ENCODE measurements at places on chromosomes 12 and 14.

- DNase-seq: no peak
Observed at GRCh38 chr12:49972129-49972528, 618 bp upstream of the AQP6 start.

GRCh38 chr12:18424857-18425256 lies 163.5 kb downstream of the PIK3C2G start:
- no peak for DNase-seq

DNA sequence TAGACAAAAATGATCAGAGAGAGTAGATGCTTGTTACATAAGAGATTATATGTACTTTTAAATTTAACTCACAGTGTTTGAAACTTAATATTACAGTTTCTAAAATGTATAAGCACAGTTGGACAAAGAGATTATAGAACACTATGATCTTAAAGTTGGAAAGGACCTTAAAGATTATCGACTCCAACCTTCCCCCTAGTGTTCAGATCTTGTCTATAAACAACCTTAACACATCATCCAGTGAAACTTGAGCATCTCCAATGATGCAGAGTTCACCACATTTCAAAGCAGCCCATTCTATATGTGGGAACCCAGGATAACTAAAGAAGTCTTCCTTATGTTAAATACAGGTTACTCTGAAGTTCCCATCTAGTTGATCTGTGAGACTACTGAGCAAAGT lies 480.8 kb downstream of the RMST start:
- no peak for DNase-seq

DNA sequence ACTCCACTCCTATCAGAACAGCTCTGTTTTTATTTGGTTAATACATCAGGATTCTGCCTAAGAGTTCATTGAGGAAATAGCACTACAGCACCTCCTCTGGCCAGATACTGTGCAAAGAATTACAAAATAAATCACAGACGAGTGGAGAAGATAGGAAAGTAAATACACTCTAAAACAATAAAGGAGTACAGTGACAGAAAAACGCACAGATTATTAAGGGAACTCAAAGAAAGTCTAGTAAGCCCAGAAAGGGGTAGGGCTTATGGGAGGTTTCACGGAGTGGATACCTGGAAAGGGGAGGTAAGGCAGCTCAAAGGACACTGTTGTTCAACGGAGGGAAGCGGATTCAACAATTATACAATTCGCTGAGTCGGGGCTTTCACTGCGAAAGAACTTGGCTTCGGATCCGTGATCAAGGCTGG lies 5.5 kb downstream of the OR10AD1 start:
- no peak for DNase-seq

DNA sequence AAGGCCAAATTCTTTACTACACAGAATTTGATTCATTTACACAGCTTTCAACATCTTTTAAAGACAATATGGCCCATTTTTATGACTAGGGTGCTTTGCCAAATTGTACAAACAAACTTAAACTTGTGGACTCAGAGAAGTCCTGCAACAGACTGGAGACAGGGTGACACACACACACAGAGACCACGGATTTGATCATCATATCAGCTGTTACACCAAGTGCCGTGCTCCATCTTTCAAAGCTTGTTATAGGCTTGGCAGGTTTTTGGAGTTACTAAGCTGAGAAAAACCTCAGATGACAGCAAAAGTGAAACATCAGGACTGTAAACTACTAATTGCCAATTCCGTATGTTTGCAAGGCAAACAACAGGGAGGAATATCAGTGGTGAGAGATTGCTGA lies 811.7 kb downstream of the GALC start:
- DNase-seq: no peak

- DNase-seq: no peak
Observed at GRCh38 chr12:56348776-56349175, 10.1 kb downstream of the IL23A start.

- no peak for DNase-seq
Observed at GRCh38 chr14:102926104-102926503, 3.6 kb downstream of the AMN start.

DNA sequence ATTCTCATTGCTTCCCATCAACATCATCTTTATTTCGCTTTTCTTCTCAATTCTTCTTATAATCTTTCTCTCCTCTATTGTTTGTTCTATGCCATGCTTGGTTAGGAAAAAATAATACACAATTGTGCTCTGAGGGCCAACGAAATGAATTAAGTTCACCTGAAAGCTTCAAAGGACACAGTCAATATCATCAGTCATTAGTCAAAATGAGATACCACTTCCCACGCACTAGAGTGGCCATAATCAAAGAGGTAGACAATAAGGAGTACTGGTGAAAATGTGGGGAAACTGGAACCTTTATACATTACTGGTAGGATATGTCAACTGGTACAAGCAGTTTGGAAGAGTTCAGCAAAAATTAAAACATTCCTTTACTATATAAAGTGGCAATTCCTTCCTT lies 91.5 kb downstream of the TMTC1 start:
- no peak for DNase-seq

GRCh38 chr12:131222329-131223139 lies 268.8 kb downstream of the ADGRD1 start:
- no peak for DNase-seq

DNA sequence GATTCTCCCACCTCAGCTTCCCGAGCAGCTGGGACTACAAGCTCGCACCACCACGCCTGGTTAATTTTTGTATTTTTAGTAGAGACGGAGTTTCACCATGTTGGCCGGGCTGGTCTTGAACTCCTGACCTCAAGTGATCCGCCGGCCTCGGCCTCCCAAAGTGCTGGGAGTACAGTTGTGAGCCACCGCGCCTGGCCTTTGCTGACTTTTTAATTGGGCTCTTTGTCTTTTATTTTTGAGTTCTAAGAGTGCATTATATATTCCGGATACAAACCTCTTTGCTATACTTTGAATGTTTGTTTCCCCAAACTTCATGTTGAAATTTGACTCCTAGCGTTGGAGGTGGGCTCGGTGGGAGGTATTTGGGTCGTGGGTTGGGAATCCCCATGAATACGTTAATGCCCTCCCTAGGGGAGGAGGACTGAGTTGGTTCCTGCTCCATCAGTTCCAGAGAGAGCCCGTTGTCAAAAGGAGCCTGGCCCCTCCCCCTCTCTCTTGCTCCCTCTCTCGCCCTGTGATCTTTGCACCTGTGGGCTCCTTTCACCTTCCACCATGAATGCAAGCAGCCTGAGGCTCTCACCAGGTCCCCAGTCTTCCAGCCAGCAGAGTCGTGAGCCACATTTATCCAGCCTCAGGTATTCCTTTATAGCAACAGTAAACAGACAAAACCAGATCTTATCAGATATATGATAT lies 103.2 kb upstream of the EVL start:
- no peak for DNase-seq

- DNase-seq: no peak
Observed at GRCh38 chr12:60981473-60981872, 1278.7 kb upstream of the USP15 start.

DNA sequence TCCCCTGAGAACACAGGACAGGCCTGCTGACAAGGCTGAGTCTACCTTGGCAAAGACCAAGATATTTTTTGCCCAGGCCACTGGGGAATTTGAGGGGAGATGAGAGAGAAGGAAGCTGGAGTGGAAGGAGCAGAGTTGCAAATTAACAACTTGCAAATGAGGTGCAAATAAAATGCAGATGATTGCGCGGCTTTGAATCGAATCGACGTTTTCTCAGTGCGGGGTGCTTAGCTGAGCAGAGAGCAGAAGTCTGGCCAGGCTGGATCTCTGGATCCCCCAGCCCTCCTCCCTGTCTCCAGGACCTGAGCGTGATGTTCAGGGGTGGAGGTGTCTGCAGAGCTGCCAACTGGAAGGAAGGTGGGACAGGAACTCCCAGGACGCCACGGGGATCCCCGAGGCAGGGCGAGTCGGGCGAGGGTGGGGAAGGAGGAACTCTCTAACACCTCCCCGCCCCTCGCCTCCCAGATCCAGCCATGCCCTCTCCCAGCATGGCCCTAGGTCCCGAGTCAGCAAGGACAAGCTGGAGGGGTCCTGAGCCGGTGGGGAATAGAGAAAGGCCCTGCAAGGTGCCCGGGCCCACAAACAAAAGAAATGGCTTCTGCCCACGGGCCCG lies 527 bp upstream of the CARMIL3 start:
- DNase-seq: no peak

- no peak for DNase-seq
Observed at GRCh38 chr14:81172353-81172752, 48.4 kb downstream of the GTF2A1 start.

DNA sequence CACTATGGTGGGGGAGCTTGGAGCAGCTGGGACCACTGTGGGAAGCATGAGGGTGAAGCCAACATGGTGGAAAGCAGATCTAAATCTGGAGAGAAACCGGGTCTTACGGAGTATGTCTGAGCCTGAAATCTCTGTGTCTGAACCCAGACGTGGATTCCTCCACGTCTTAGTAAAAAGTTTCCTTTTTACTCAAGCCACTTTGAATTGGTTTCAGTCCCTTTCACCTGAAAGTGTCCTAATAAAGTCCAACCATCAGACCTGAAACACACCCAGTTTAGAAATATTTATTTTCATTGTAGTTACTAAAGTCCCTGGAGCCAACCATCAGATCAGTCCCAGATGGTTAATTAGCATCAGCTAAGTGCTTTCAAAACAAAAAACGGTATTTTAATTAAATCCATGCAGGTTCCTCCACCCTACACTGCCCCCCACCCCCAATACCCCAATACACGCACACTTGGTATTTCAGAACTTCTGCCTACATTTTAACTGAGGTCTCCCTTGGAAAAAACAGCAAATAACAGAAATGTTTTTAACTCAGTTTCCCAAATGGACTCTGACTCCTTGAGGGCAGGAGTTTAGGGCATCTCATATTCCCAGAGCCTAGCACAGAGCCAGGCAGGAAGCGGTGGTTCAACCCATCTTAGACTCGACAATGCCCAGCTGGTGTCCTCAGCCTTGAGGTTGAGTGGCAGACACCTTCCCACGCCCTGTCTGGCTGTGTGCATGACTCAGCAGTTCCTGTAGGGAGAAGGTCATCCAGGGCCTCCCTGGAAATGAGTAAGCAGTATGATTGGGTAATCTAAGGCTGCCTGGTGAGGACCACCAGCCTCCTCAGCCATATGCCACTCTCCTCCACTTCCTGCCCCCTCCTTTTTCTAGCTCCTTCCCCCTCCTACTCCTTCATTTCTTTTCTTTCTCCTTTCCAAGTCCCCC lies 175.8 kb downstream of the TTC8 start:
- DNase-seq: no peak

DNA sequence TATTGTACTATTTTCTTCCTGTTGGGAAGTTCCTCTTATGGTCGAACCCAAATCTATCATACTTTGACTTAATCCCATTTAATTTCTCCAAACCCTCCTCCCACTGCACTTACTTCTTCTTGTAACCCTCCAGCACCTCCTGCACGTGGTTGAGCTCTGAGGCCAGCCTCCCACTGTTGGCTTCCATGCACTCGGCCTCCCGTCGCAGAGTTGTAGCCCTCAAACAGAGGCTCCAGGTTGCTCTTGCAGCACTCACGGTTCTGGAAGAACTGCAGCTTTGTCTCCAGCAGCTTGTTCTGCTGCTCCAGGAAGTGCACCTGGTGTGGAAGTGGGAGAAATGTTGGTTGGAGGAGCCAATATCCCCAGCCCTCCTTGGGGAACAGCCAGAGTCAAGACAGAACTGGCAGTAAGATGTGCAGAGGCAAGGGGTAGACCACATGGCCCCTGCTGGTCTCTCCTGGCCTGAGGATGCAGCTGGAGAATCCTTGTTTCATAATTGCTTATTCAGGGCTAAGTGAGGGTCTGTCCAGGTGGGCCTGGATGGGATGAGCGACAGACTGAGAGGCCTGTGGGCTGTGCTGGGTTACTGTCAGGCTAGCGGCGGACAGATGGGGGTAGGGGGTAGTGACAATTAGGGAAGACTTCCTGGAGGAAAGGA lies 18.4 kb upstream of the KRT86 start:
- DNase-seq: no peak

DNA sequence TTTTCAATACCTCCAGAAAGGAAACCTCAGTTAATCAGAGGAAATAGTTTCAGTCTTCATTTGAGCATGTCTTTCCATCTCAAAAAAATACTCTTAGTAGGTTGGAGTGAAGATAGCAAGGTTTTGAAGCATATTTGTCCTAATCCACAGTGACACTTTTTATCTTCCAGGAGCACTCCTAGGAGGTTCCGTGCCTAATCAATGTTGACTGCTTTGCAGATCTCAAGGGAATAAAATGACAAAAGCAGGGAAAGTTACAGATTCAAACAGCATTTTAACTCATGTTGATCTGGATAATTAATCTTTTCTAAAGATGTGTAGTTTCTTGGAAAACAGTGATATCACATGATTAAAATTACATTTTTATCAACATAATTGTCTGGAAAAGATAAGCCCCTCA lies 213.9 kb downstream of the ANO6 start:
- no peak for DNase-seq

DNA sequence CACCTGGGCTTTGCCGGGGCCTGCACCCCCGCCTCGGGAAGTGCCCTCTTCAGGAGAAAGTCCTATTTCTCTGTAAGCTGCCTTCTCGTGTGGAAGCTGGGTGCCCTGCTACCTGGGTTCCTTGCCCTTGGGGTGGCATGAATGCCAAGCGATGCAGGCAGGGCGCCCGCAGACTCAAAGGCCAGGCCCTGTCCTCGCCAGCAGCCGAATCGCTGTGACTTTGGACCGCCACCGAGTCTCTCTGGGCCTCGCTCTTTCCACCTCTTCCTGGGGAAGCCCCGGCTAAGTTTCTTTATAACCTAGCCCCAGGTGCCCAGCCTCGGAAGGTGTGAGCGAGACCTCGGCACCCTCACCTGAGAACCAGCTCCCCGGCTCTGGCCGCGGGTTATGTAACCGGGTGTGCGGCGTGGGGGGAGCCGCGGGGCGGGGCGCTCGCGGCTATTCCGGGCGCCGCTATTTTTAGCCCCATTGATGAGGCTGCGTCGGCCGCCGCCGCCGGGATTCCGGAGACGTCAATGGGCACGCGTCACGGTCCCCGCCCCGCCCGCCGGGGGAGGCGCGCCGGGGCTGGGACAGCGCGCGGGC lies 14.6 kb upstream of the NR4A1 start:
- DNase-seq: peak; percentile 83

DNA sequence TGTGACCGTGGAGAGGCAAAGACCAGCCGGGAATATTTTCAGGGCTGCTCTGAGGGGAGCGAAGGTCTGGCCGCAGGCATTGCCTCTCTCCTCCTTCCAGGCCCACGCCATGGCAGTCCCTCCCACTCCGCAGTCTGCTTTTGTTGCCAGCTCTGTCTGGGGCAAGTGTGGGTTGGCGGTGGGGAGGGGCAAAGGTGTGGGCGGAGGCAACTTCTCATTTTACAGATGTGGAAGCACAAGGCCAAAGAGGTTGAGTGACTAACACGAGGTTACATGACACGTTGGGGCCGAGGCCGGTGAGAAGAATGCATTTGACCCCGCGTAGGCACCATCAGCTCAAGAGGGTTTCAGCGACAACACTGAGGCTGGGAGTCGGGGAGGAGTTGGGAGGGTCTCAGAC lies 6.1 kb upstream of the FAIM2 start:
- DNase-seq: no peak

All from stimulated activated CD8-positive, alpha-beta memory T cell treated with anti-CD3 and anti-CD28 coated beads, Interleukin-4, amount 100 ng/mL, for 1 hour (primary cell).